ENCODE measurements at places on chromosomes 13 and 19. TPM values are rescaled to one million over a fixed set of nuclear protein-coding genes. Genes with fewer than 3 reads are reported as not detected.
A peak's percentile ranks its signal among the peaks of the same experiment; 100 is the strongest.

DNA sequence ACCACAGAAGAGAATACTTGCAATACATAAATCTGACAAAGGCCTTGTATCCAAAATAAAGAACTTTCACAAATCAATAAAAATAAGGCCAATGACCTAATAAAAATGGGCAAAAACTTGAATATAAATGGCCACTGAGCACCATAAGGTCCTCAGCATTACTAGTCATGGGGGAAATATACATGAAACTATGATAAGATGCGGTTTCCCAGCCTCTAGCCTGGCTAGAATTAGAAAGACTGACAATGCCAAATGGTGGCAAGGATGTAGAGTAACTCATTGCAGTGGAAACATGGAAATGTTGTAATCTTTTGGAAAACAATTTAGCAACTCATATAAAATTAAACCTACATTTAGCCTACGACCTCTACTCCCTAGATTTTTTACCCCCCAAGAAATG, 227.1 kb downstream of the GGACT start:
- DNase-seq: no peak

- DNase-seq: peak; percentile 50
Measured at GRCh38 chr19:47032171-47032811, 12.7 kb downstream of the NPAS1 start.

DNA sequence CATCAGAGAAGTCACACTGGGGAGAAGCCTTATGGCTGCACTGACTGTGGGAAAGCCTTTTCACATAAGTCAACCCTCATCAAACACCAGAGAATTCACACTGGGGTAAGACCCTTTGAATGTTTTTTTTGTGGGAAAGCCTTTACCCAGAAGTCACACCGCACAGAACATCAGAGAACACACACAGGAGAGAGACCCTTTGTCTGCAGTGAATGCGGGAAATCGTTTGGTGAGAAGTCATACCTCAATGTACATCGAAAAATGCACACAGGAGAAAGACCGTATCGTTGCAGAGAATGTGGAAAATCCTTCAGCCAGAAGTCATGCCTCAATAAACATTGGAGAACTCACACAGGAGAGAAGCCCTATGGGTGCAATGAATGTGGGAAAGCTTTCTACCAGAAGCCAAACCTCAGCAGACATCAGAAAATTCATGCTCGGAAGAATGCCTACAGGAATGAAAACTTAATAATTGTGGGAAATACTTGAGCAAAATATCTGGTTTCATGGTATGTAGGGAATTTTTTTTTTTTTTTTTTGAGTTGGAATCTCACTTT, 30.7 kb downstream of the ZNF793 start:
- no peak for DNase-seq

- DNase-seq: peak; percentile 30
Measured at GRCh38 chr13:51832471-51833152, 12.4 kb downstream of the TMEM272 start.

The DMAC2 gene
- total RNA-seq: 42.5 TPM

DNA sequence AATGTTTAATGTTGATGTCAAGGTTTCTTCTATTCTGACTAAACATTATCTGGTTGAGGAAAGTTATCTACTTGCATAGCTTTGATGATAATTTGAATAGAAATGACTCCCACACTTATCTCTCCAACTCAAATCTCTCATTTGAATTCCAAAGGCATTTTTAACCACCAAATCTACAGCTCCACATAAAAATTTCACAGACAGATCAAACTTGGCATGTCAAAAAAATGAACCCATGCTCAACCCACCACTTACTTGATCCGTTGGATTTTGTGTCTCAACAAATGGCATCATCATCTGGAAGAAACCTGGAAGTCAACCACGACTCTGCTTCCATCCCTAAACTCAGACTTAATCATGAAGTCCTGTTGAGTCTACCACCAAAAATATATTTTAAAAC, 1050.4 kb downstream of the EFNB2 start:
- no peak for DNase-seq

- DNase-seq: no peak
Measured at GRCh38 chr13:105798541-105798940, 736.9 kb downstream of the EFNB2 start.

DNA sequence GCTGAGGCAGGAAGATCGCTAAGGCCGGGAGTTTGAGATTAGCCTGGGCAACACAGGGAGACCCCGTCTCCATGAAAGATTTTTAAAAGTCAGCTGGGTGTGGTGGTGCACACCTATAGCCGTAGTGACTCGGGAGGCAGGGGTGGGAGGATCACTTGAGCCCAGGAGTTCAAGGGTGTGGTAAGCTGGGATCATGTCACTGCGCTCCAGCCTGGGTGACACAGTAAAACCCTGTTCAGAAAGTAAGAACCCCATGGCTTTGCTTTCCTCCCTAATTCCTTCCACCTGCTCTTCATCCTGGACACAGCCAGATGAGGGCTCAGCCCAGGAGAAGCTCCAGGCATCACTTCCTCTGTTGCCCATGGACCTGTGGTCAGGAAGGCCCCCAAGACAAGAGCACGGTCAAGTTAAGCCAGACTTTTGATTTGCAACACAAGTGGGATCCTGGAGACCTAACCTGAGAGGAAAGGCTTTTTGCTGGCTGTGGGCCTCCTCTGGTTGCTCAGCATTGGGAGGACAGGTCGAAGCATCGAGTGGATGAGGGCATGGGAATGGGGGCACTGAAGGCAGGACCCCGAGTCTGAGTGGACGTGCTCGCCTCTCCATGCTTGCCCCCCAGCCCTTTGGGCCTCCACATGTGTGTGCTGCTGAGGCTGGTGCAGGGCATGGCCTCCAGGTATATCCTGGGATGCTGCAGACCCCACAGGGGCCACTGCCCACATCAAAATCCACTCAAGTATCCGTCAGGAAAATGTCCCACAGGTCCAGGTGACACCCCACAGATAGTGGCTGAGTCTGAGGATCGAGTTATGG, 25.4 kb downstream of the TUBA3C start:
- DNase-seq: no peak

Data from tongue (tissue), 3 donors.